ENCODE measurements at places on chromosomes 1 and 21.

DNA sequence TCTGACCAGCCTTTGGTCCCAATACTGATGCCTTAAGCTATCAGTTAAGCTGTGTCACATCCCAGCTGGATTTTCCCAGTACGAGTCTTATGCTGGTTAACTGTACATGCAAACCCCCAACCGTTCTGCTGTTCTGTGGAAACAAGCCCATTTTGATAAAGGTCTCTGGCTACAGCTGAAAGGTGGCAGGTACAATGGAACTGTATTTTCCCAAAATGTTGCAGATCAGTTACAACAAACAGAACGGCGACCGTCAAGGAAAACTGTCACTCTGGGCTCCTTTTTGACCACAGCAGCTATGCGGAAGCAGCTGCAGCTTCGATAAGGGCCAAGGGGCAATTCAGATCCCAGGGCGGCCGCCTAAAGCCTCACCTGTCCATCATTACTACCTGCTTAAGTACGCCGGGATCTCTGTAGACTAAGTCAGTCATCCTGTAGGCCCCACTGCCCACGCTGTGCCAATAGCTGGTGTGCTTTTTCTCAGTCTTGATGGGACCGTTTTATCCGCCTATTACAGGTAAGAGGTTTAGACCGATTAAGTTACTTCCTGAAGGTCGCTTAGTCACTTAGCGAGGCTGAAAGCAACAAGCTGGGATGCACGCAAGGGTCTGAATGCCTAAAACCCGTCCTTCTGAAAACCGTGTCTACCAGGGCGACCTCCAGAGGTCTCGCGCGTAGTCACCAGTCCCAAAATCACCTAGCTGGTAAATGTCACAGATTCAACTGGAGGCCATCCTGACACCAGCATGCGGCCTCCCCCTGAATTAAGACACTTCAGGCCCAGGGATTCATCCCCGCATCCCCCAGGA is 11.1 kb upstream of the RAB42 start:
- DNase-seq, result peak; percentile 73

GRCh38 chr1:170978371-170978910 is 43.1 kb downstream of the MROH9 start:
- DNase-seq, result no peak

- DNase-seq, result no peak
These were observed 217.2 kb downstream of the CHRM3 start for GRCh38 chr1:239603530-239603929.

DNA sequence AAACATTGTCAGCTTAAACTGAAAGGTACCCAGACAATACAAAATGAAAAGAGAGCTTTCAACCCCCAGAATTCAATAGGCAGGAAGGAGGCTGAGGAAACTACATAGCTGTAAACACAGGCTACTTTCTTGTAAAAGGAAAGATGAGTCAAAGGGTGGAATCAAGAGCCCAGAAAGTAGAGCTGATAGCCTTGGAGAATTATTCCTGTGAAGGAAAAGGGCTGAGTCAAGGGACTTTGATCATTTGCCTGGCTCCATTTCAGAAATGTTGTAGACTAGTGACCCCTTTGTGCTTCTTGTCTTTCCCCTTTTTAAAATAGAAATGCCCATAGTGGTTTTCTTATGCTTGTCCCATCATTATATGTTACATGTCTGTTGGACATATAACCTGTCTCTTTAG is 597.6 kb downstream of the ADGRL2 start:
- no peak for DNase-seq

DNA sequence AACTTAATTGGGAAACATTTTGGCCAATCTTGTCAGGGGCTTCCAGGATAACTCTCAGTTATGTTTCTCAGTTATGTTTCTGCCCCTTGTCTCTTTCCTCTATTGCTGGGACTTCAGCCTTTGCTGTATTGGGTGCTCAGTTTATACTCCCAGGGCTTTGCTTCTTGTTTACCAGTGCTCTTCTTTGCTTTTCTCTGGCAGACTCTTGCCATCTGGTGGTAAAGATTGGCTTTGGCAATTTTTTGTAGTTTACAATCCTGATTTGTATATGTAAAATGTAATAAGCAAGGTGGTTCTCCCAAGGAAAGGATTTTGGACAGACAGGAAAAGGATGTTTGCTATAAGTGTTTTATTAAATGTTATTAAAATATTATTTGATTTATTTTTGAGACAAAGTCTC is 37.9 kb downstream of the FABP3 start:
- DNase-seq, result no peak

Measured in mucosa of descending colon (tissue), 3 donors.